ENCODE measurements at places on chromosomes 5 and 9.

DNA sequence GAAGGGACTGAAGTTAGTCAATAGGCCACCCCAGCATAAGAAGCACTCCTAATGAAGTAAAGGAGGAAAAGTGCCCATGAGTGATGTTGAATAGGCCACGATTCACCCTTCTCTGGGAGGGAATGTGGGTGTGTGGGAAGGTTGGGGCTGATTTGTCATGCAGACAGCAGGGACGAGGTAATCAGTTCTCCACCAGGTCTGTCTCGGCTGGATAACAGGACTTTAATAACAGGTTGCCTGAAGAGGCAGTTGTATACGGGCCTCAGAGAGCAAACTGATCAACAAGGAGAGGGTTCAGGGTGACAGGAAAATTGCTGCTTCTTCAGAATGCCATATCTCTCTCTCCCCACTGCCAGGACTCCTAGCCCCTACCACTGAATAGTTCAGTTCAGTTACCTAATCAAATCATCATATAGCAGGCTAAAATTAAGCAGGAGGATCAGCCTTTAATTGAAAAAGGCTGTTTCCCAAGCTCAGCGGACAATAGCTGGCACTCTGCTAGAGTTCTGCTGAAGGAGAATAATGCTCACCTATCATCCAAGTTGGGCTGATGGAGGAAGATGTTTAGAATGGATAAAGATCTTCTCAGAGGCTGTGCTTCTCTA is 43.6 kb upstream of the SMIM32 start:
- DNase-seq, result no peak

- DNase-seq, result peak; percentile 49
Observed at GRCh38 chr5:35926389-35927051, 11.9 kb downstream of the CAPSL start.

DNA sequence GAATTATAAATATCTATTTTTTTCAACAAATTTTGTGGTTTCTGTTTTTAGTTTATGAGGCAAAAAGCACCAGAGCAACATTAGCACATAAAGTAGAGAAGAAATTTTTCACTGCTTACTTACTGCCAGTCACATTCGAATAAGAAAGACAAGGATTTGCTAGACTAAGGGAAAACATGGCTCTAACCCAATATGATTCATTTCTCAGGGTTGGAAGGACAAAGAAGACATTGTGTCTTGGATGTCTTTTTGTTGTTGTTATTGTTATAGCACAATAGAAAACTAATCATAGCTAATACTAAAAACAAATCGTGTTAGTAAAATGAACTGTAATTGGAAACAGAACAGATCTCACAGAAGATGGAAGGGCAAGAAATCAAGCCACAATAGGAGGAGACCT is 90.9 kb upstream of the SLCO6A1 start:
- no peak for DNase-seq

DNA sequence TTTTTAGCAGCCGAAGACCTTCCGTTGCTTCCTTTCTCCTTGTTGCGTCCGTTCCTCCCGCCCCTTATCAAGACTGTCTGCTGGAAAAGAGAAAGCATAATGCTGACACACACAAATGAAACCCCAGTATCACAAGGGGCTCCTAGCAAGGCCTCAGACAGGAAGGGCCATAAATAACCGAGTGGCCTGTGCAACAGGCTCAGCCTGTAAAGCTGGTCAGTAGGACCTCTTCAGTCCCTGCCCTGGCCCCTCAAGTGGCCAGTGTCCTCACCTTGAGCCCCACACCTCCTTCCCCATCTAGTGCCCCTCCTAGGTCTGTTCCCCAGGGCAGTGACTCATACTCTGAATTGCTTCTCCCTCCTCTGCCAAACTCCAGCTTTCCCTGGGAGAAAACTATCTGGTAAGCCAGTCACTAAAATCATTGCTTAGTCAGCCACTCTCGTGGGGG is 174.6 kb upstream of the IL12B start:
- no peak for DNase-seq

DNA sequence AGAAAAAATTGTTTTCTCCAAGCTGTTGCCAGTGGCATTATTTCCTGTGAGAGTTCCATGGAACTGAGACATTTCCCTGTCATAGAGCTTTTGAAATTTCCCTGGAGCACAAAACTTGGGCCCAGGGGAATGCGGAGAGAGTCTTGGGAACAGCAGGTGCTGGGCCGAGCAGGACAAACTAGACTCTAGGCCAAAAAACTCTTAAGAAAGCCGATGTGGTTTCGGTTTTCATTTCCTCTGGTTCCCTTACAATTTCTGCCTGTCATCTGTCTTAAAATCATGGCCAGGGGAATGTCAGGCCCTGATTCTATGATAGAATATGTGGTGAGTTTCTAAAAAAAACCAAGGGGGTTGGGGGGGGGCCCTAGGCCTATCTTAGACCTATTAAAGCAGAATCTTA is 4.6 kb downstream of the SLC35A4 start:
- DNase-seq, result no peak

- no peak for DNase-seq
Observed at GRCh38 chr9:77440057-77440456, 208.1 kb downstream of the GNA14 start.

DNA sequence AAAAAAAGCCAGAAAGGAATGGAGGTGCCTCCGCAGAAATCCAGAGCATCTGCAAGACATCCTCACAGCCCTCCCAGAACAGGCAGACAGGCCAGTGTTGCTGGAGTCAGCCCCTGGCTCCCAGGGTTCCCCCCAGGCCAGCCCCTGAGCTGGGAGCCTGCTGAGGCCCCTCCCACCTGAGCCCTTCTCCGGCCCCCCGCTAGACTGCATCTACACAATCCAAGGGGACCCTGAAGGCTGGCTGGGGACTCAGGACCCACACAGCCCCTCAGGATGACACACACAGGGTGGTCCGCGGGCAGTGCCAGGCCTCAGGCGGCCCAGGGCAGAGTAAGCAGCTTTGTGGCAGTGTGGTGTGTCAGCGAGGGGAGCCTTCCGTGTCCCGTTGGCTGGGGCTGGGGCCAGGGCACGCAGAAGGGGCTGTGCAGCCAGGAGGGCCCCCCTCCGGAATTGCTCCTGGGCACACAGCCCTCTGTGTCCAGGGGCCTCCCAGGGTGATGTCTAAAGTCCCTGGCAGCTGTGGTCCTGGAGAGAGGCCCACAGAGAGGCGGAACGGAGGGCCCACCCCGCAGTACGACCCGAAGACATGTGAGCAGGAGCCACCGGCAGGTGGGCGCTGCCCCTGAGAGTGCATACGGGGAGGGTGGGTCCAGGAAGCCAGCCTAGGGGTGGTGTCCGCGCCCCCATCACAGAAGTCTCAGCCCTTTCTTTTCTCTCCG is 2.9 kb downstream of the TMEM250 start:
- DNase-seq, result no peak

- DNase-seq, result no peak
Observed at GRCh38 chr9:104301755-104302154, 202.3 kb upstream of the OR13F1 start.

DNA sequence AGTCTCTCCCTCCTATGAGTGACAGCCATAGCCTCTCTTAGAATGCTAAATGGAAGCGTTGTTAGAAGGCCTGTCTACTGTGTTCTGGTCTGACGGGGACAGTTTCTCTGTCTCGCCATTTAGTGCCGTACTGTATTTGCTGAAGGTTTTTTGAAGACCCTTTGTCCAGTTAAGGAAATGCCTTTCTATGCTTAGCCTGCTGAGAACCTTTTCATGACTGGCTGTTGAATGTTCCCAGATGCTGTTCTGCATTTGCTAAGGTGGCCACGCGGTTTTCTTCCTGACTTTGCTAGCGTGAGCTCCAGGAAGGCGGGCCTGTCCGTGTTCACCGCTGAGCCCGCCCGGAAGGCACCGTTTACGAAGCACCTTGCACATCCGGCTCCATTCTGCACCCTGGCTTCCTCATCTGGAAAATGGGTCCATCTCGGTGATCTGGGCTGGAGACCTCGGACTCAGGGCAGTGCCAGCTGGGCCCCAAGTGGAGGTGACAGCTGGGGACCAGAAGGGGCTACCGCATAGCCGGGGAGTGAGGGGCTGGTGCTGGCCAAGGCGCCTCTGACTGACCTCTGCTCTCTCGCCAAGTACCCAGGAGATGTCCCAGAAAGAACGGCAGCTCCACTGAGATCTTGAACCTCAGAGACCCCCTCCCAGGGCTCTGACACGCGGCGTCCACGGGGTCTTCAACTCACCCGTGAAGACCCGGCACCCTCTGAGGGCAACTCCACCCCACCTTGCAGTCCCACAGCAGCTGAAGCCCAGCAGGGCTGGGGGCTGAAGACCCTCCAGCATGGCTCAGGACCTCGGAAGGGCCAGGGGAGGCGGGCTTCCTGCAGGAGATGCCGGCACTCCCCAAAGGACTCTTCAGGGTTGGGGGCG is 52.5 kb upstream of the NKD2 start:
- DNase-seq, result no peak

DNA sequence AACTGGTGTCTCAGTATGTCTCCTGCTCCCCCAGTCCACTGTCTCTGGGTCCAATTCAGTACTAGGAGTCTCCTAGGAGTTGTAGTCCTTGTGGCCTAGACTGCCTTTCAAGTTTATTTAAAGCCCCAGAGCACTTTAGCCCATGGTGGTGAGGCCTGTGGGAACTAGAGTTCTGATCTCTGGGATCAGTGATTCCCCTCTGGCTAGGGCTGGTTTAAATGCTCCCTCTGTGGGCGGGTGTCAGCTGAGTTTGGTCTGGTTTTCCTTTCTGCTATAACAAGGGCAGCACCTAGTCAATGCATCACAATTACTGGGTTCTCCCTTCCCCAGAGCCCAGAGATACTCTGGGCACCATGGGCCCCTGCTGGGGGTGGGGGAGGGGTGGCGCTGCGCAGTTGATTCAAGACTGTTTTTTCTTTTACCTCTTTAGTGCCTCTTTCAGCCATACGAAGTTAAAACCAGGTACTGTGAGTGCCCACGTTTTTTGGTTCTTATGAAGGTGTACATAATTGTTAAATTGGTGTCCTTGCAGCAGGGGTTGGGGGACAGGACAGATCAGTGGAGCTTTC is 9.3 kb upstream of the SLC36A3 start:
- DNase-seq, result no peak

- DNase-seq, result no peak
Observed at GRCh38 chr5:80034962-80035821, at the start of gene THBS4. TSS of gene THBS4 (plus strand) at chr5:80035348. CDS start at chr5:80035538, 190 bp downstream.

DNA sequence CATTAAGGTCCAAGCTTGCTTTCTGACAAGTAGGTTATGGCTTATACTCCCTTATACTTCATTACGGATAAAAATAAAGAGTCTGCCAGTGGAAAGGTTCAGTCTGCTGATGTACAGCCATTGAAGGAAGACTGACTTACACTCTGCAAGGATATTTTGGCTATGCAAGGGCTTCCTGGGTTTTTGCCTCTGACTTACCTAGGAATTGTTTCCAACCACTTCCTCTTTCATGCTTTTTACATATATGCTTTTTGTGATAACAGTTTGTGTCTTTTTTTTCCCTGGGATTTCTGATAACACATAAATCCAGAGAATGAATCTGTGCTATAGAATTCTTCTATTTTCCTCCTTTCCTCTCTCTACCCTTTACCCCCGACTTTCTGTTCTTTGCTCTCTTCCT is 16.8 kb downstream of the ISOC1 start:
- DNase-seq, result no peak

DNA sequence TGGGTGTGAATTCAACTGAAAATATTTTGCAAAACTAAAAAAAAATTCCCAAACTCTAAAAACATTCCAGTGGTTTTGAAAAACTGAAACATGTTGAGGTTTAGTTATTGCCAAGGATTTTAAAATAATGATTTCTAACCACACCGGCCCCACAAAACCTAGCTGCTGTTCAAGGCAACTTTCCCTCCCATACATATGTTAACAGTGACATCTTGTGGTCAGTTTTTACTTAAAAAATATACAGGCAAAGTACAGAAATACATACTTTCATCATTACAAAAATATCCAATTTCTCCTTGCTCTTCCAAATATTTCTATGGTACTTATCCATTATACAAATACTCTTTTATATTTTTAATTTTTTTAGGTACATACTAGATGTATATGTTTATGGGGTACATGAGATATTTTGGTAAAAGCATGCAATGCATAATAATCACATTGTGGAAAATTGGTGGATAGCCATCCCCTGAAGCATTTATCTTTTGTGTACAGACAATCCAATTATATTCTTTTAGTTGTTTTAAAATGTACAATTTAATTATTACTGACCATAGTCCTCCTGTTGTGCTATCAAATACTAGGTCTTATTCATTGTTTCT is 34.4 kb upstream of the MRPS30 start:
- DNase-seq, result peak; percentile 44

- DNase-seq, result no peak
Observed at GRCh38 chr5:108064302-108064701, 317.6 kb downstream of the FBXL17 start.

- no peak for DNase-seq
Observed at GRCh38 chr5:39503155-39503554, 78.4 kb upstream of the DAB2 start.

- no peak for DNase-seq
Observed at GRCh38 chr5:177349362-177349647, 2.2 kb downstream of the LMAN2 start.

GRCh38 chr5:17879276-17879675 is 245.0 kb downstream of the TAF11L14 start:
- no peak for DNase-seq

Measured in NCI-H1930 (cell line).